ENCODE measurements at places on chromosomes 5 and 9.

DNA sequence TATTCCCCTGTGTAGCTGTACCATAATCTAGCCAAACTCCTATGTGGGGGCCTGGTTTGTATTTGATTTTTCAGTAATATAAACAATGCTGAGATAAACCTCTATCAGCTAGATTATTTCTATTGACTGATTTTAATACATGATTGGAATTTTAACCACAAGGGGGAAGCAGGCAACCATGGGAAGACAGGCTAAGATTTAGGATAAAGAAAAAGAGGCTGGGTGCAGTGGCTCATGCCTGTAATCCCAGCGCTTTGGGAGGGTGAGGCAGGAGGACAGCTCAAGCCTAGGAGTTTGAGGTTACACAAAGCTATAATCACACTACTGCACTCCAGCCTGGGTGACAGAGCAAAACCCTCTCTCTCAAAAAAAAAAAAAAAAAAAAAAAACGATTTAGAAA is 18.1 kb upstream of the GPX3 start:
- DNase-seq, result no peak

- no peak for DNase-seq
These were observed 238.1 kb downstream of the ROR2 start for GRCh38 chr9:91711755-91712601.

GRCh38 chr9:125460883-125461635 is 199.4 kb downstream of the GAPVD1 start:
- no peak for DNase-seq

- no peak for DNase-seq
These were observed 38.8 kb upstream of the ZNF618 start for GRCh38 chr9:113837334-113837733.

- DNase-seq, result peak; percentile 78
These were observed 98.8 kb upstream of the BASP1 start for GRCh38 chr5:17118631-17119030.

GRCh38 chr9:119179701-119180100 is 189.5 kb downstream of the BRINP1 start:
- DNase-seq, result no peak

GRCh38 chr5:120769312-120769872 is 305.3 kb downstream of the PRR16 start:
- no peak for DNase-seq

GRCh38 chr5:169732841-169733240 is 95.8 kb downstream of the DOCK2 start:
- no peak for DNase-seq

- DNase-seq, result no peak
These were observed 16.3 kb downstream of the GALNT12 start for GRCh38 chr9:98823666-98824334.

Measured in kidney epithelial cell (primary cell).